ENCODE measurements at places on chromosomes 1 and 21.

DNA sequence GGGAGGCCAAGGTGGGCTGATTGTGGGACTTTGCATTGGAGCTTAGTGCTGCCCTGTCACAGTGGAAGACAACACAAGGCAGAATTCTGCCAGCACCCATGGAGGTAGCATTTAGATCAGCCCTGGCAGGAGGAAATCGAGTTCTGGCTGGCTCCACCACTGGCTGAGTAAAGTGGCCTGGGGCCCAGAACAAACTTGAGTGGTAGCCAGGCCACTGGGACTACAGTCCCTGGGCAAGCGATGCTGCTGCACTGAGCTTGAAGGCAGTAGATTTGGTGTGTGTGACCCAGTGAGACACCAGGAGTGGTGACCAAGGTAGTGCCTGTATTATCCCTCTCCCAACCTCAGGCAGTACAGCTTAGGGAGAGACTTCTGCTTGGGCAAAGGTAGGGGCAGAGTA is 22.5 kb upstream of the UHMK1 start:
- no peak for DNase-seq

GRCh38 chr1:232555494-232556210 is 74.3 kb downstream of the SIPA1L2 start:
- no peak for DNase-seq

- no peak for DNase-seq
These were observed 51.9 kb downstream of the KLHDC7A start for GRCh38 chr1:18532390-18533170.

DNA sequence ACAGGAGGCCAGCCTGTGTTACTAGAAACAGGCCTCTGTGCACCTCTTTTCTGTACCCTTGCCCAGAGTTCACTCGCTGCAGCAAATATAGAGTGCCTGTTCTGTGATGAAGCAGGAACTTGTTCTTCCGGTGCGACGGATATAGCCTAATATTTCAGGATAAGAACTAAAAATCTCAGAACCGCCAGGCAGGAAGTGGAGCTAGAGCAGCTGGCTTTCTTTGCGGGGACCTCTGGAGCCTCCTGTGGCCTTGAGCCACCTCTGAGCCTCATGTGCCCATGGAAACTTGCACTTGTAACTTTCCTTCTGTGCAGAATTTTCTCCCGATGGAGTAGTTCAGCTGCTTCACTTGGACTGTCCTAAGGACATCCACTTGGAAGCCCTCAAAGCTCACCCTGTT is 44.5 kb upstream of the VAMP3 start:
- no peak for DNase-seq

DNA sequence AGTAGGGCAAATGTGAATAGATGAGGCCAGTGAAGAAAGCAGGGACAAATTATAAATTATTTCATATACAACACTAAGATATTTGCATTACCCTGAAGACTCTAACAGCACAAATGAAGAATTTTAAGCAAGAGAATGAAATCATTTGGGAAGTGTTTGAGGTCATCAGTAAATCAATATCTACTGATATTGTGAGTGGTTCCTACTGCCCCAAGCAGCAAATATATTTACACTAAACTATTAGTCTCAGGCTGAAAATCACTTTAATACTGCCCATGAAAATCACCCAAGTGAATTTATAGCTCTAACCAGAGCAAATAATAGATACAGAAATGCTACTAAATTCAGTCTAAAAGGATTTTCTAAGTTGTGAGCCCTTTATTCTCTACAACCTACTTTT is 163.6 kb downstream of the KCNT2 start:
- DNase-seq = no peak

GRCh38 chr1:8397511-8397910 is 79.6 kb downstream of the SLC45A1 start:
- DNase-seq = no peak

- no peak for DNase-seq
These were observed 18.1 kb upstream of the TSPEAR start for GRCh38 chr21:44729336-44730027.

GRCh38 chr1:229495782-229496181 is 12.4 kb downstream of the NUP133 start:
- no peak for DNase-seq

DNA sequence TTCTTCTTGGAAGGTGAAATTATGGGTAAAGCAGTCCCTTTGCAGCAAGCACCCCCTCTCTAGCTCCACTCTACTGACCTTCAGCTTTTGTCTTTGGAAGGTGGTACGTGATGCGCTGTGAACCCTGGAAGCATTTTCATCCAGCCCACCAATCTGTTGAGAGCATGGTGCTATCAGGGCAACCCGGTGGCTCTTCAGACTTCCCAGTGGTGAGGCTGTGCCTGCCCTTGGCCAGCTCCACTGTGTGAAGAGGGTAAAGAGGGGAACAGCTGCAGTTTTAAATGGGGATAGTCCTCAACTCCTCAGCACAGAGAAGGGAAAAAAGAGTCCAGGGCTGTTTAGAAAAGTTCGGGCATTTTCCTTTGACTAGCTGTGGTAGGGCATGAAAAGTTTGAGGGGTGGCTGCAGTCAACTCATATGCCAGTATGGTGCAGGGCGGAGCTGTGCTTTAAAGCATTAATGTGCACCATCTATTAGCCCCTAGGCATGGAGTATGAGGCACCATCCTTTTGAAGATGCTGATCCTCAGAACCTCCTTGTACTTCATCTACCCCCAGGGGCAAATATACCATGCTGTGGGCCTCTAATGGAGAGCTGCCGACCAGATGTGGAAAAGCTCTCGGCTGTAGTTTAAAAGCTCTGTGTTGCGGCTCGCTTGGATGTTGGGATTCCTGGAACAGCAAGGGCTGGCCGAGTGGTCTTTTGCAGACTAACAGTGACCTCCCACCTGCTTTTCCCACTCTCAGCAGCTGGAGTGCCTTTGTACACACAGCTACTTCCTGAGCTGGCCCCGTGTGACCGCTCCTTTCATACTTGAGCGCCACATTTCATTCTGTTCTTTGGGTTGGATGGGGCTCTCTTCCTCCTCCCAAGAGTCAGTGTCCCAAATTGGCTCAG is 123.0 kb downstream of the PEX14 start:
- no peak for DNase-seq

DNA sequence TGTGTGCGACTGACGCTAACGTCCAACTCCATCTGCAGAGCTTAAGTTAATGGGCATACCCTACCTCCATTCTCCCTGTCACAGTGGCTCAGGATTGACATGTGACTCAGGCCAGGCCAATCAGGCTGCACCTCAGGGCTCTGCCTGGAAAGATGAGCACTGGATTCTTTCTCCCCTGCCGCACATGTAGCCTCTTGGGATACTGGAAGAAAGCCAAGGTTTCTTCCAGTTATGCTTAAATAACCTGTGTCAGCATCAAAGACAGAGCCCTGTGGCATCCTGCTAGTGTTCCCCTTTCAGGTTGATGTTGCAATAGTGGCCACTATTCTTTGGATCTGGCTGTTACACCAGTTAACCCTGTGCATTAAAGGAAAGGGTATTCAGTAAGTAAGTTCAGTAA is 55.0 kb upstream of the SYT6 start:
- no peak for DNase-seq

DNA sequence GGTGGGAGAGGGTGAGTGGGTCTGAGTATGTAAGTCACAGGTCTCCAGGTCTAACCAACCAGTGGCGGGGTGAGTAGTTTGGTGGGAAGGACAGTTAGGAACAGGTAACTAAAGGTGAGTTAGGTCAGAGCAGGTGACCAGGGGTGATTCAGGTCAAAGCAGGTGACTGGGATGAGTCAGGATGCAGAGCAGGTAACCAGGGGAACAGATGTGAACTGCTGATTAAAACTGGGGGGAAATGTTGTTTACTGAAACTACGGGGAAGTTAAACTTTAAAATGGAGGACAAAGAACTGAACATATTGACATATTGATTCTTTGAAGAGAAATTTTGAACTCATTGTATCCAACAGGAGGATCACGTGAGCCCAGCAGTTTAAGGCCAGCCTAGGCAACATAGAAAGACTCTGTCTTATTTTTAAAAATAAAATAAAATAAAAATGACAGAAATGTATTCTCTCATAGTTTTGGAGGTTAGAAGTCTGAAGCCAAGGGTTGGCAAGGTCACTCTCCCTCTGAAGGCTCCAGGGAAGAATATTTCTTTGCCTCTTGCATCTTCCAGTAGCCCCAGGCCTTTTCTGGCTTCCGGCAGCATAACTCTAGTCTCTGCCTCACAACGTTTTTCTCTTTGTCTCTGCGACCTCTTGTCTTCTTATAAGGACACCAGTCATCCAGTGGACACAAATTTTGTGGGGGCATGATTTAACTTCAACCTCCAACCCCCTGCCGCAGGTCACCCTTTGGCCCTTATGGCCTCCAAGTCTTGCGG is 64.3 kb upstream of the TINAGL1 start:
- no peak for DNase-seq

- DNase-seq = no peak
These were observed 25.5 kb downstream of the ODF2L start for GRCh38 chr1:86370601-86371022.

Measured in hypothalamus (tissue), 51 donors.